ENCODE measurements at places on chromosomes 3 and 15.

GRCh38 chr15:48103647-48104046, 17.1 kb upstream of the SLC24A5 start:
- no peaks in the 10 kb centered on the region for H3K36me3 ChIP-seq
- no peaks in the 10 kb centered on the region for H3K4me1 ChIP-seq
- no peak overlapping the region for H3K27ac ChIP-seq
- no peak overlapping the region for H3K4me3 ChIP-seq
- no peak for DNase-seq
- H3K27me3 ChIP-seq: no peaks in the 10 kb centered on the region

- no peaks in the 10 kb centered on the region for H3K27me3 ChIP-seq
- no peak for DNase-seq
- no peak overlapping the region for H3K4me3 ChIP-seq
- no peaks in the 10 kb centered on the region for H3K36me3 ChIP-seq
Measured at GRCh38 chr3:61662861-61663260, 101.5 kb downstream of the PTPRG start.

- DNase-seq: no peak
- no peaks in the 10 kb centered on the region for H3K36me3 ChIP-seq
- no peaks in the 10 kb centered on the region for H3K27me3 ChIP-seq
- no peak overlapping the region for H3K27ac ChIP-seq
- H3K4me1 ChIP-seq: no peaks in the 10 kb centered on the region
- no peak overlapping the region for H3K4me3 ChIP-seq
Measured at GRCh38 chr3:73586190-73586589, 38.6 kb downstream of the PDZRN3 start.

- H3K4me3 ChIP-seq: no peak overlapping the region
- H3K27me3 ChIP-seq: peaks cover 37% of the 10 kb centered on the region
- no peak overlapping the region for H3K27ac ChIP-seq
- H3K4me1 ChIP-seq: no peaks in the 10 kb centered on the region
- no peaks in the 10 kb centered on the region for H3K36me3 ChIP-seq
Measured at GRCh38 chr3:32901005-32901932, 50.2 kb upstream of the CCR4 start.

GRCh38 chr3:44355362-44356033, 16.9 kb downstream of the TCAIM start:
- H3K36me3 ChIP-seq: peaks cover 6% of the 10 kb centered on the region
- peak overlapping the region; percentile 66 for H3K27ac ChIP-seq
- H3K4me3 ChIP-seq: no peak overlapping the region
- no peaks in the 10 kb centered on the region for H3K27me3 ChIP-seq
- no peak for DNase-seq

DNA sequence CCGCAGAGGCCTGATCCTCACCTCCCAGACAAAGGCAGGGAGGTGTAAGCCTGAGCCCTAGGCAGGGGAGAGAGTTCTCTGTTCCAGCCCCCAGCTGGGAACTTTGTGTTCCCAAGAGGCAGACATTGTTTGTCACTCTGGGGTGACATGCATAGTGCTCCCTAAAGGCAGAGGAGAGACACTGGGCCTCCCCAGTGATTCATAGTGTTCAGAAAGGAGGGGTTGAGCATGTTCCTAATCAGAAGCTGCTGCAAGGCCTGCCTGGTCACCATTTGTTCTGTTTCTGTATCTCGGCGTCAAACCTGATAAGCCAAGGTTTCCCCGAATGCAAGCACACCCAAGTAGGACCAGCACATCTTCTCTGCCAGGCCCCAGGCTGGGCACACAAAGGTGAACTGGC, 24.0 kb upstream of the SLC6A6 start:
- peaks cover 18% of the 10 kb centered on the region for H3K4me1 ChIP-seq
- no peak for DNase-seq
- H3K27ac ChIP-seq: no peak overlapping the region
- H3K4me3 ChIP-seq: no peak overlapping the region
- no peaks in the 10 kb centered on the region for H3K27me3 ChIP-seq

GRCh38 chr3:98800401-98800800, 37.3 kb downstream of the ST3GAL6 start:
- peaks cover 10% of the 10 kb centered on the region for H3K36me3 ChIP-seq
- no peak overlapping the region for H3K27ac ChIP-seq
- H3K27me3 ChIP-seq: no peaks in the 10 kb centered on the region
- H3K4me3 ChIP-seq: no peak overlapping the region
- no peak for DNase-seq
- H3K4me1 ChIP-seq: no peaks in the 10 kb centered on the region

- H3K4me1 ChIP-seq: no peaks in the 10 kb centered on the region
- no peak overlapping the region for H3K4me3 ChIP-seq
- no peaks in the 10 kb centered on the region for H3K36me3 ChIP-seq
- no peak for DNase-seq
- H3K27me3 ChIP-seq: no peaks in the 10 kb centered on the region
- H3K27ac ChIP-seq: no peak overlapping the region
Measured at GRCh38 chr3:39271363-39271914, 8.4 kb downstream of the CX3CR1 start.

DNA sequence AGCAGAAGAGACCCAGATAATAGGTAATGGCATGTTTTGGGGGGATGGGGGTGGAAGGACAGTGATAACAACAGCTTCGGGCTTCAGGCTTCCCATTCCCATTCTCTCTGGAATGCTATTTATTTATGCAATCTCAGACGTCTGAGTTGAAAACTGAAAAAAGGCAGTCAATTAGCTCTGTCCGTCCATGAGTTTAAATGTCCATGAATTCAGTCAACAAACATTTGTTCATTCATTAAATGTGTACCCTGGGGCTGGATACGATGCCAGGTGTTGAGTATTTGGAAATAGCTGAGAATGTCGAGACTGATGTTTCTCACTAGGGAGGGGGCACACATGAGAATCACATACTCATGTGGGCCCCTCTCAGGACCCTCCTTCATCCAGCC, 42.4 kb downstream of the AMOTL2 start:
- H3K4me1 ChIP-seq: peaks cover 88% of the 10 kb centered on the region
- H3K4me3 ChIP-seq: no peak overlapping the region
- no peaks in the 10 kb centered on the region for H3K36me3 ChIP-seq
- H3K27me3 ChIP-seq: no peaks in the 10 kb centered on the region
- DNase-seq: peak; percentile 27

GRCh38 chr3:171086914-171087313, 60.4 kb upstream of the SLC2A2 start:
- H3K4me3 ChIP-seq: no peak overlapping the region
- H3K27me3 ChIP-seq: no peaks in the 10 kb centered on the region
- peaks cover 18% of the 10 kb centered on the region for H3K36me3 ChIP-seq
- H3K27ac ChIP-seq: no peak overlapping the region
- DNase-seq: no peak

DNA sequence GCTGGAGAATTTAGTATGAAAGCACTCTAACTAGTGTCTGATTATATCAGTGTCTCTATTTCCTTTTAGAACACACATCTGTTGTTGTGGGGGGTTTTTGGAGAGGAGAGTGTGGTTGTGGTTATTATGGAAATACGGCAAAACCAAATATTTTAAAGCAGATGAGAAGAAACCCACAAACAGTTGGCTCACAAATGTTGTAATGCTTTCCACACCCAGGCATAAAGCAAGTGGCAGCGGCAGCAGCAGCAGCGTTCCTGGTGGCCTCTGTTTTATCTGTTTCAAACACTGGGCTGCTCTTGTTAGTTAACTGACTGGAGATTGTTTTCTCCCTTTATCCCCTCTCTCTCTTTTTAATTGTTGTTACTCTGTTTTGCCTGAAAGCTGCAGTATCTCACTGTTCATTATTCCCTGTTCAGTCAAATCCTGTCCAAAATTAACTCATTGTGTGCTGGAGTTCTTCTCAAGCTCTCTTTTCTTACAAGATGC, 1045.5 kb upstream of the NR2F2 start:
- H3K36me3 ChIP-seq: no peaks in the 10 kb centered on the region
- peak overlapping the region; percentile 75 for H3K27ac ChIP-seq
- H3K4me3 ChIP-seq: no peak overlapping the region
- no peaks in the 10 kb centered on the region for H3K27me3 ChIP-seq

- H3K27me3 ChIP-seq: no peaks in the 10 kb centered on the region
- no peak overlapping the region for H3K4me3 ChIP-seq
- DNase-seq: no peak
- no peaks in the 10 kb centered on the region for H3K36me3 ChIP-seq
- no peak overlapping the region for H3K27ac ChIP-seq
Measured at GRCh38 chr15:60905587-60905986, 323.5 kb downstream of the RORA start.

DNA sequence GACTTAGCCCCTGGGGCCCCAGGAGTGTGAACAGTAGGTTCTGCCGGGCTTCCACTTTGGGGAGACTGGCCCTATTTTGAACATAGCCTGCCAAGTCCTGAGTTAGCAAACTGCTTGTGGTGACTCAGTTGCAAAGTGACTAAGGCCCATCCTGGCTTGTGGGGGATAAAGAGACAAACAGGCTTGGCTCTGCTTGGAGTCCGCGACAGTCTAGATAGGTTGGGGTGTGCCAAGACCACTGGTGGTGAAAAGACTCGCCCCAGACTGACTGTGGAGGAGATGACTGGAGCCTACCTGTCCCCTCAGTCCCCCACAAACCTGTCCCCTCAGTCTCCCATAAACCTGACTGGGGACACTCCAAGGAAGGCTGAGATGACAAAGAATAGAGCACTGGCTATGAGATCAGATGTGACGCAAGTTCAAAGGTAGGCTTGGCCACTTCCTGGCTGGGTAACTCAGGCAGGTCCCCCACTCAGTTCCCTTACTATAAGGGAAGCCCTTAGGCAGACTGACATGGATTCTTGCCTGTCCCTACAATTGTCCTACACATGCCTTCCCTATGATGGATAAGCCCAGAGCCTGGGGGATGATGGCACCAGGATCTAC, 4.3 kb downstream of the DNASE1L3 start:
- no peaks in the 10 kb centered on the region for H3K36me3 ChIP-seq
- H3K27ac ChIP-seq: no peak overlapping the region
- peaks cover 12% of the 10 kb centered on the region for H3K27me3 ChIP-seq
- DNase-seq: no peak
- H3K4me3 ChIP-seq: no peak overlapping the region
